ENCODE measurements at places on chromosomes 2 and 18.

DNA sequence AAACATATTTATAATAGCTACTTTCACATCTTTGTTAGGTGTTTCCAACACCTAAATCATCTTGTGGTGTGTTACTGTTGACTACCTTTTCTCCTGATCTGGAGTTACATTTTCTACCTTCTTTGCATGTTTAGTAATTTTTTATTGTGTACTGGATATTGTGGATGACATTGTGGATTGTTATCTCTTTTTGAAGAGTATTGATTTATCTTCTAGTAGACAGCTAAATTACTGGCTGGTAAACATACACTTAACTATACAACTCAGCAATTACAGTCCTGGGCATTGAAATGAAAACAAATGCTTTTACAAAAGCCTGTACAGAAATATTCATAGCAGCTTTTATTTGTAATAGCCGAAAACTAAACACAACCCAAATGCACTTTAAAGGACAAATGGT lies 150.8 kb downstream of the PTRHD1 start:
- DNase-seq = no peak

DNA sequence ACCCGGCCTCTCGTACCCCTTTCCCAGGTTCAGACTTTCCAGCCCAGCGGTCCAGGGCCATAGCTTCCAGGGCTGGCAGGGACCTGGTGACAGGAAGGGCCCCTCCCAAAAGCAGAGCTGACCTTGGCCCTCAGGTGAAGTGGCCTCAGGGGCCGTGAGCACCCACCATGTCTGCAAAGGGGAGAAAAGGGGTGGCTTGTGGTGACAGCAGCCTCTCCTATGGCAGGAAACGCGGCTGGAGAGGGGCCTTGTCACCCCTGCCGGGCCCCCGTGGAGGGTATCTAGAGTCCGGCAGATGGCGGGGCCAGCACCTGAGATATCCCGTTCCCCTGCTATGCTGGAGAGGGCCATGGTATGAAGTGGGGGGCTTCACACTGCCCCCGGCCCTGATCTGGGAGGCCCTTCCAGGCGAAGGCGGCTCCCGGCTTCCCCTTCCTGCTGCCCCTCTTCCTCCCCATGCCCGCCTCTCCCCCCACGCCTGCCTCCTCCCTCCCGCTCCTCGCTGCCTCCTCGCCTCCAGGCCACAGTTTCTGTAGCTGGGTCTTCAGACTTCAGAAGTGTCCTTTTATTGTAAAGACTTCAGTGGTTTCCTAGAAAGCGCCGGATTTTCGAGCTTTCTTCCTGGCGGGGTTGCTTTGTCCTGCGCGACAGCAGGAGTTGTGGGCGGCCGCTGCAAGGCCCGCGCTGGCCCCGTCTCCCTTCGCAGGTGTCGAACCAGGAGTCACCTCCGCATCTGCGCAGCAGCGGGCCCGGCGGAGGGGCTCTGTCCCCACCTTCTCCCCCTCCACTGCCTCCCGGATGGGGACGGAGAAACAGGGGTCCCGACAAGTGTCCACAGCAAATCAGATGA lies 240.5 kb upstream of the MYT1L start:
- DNase-seq = no peak

- no peak for DNase-seq
Observed at GRCh38 chr2:47724221-47724981, 58.5 kb upstream of the MSH6 start.

- no peak for DNase-seq
Observed at GRCh38 chr2:41935825-41936224, 112.0 kb upstream of the PKDCC start.

DNA sequence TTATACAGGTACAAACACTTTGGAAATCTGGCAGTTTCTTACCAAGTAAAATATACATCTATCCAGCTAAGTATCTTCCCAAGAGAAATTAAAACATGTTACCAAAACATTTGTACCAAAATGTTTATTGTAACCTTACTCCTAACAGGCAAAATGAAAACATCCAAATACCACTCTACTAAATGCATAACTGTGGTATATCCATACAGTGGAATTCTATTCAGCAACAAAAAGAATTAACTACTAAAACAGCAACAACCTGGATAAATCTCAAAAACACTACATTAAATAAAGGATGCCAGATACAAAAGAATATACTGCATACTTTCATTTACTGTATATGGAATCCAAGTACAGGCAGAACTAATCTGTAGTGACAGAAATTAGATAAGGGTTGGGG lies 51.1 kb downstream of the TLK1 start:
- no peak for DNase-seq

- peak; percentile 25 for DNase-seq
Observed at GRCh38 chr2:84435345-84436025, 23.6 kb downstream of the SUCLG1 start.

GRCh38 chr2:38835015-38835601 lies 40.6 kb downstream of the DHX57 start:
- no peak for DNase-seq

Data from muscle of arm (tissue), 14 donors.